Non-pigmented ciliary epithelial cell (primary cell): ENCODE measurements at places on chromosomes 16 and 17.

GRCh38 chr16:50696126-50696525 is 2.7 kb downstream of the NOD2 start:
- DNase-seq = no peak

- DNase-seq = no peak
These were observed 76.0 kb downstream of the N4BP1 start for GRCh38 chr16:48533931-48534330.

- DNase-seq = no peak
These were observed 16.4 kb downstream of the CDR2 start for GRCh38 chr16:22358000-22358399.

DNA sequence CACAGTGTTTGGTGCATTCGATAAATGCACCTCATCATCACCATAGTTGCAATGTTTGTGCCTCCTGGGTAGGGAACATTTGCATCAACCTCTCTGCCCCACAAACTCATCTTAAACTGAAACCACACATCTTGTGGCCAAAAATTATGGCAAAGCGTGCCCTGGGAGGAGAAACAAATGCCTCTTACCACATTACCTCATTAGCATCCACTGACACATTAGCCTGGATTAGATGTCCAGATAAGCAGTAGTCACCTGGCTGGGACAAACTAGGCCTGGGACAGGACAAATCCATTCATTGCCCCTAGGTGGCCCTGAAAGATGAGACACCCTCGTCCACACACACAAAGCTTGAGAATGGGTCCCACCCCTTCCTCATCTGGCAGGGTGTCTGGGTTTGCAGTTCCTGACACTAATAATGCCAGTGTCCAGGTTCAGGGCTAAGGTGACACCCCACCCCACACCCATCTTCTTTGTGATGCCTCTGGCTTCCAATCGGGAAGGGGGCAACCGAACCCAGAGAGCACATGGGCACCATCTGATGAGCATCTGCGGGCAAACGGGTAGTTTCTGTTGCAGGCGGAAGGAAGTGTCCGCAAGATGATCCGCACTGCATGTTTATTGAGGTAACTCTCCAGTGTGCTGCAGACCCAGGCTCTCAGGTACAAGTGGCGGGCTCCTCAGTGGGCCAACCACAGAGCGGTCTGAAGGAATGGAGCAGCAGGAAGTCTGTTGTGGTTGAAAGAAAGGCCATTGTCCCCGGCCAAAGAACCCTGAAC is 8.6 kb downstream of the XYLT1 start:
- no peak for DNase-seq

GRCh38 chr17:76903631-76904030 is 35.4 kb downstream of the MGAT5B start:
- no peak for DNase-seq

- DNase-seq = no peak
These were observed 11.6 kb upstream of the STRADA start for GRCh38 chr17:63753215-63753614.

DNA sequence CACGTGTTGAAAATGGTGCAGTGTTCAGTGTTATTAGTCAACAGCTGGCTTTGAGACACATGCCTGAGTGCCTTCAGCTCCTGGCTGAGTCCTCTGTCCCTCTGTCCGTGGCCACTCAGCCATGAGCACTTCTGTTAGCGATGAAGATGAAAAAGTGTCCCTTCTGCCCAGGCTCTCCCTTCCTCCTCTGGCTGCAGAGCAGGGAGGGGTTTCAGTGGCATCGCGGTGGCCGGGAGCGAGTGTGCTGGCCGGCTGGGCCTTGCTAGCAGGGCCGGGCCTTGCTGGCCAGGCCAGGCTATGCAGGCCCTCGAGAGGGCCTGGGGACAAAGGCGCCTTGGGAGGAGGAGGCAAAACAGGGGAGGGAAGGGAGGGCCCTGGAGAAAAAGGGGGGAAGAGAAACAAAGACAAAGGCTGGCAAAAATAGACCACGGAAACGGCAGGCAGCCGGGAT is 47.7 kb downstream of the CMIP start:
- DNase-seq = no peak

DNA sequence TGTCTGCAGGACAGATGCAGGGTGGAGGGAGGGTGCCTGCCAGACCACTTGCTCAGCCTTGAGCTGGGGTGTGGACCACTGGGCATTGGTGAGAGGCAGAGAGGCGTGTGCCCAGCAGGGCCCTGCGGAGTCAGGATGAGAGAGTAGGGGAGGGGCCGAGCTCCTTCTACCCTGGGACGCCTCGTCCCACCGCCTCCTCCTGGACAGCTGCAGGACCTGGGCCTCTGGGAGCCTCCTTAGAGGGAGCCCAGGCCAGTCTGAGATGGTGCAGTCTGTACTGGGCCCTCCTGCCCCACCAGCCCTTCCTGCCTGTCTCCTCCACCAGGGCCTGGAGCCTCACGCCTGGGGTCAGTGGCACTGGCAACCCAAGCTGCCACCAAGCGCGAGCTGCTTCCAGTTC is 35.9 kb upstream of the ACSF3 start:
- no peak for DNase-seq

DNA sequence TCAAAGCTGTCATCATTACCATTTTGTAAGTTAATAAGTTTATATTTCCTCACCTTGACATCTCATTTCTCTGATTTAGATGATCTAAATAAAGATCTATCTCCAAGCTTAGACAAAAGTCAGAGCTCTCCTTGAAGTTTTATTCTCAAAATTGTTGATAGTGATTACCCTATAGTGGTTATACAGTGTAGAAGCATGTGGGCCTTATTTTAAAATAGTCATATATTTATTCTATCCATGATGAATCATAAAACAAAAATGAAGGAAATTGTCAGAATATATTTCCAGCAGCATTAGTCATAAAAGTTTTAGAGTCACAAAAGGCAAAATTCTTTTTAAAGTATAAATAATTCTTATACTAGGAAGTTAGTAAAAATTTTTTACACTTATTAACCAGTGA is 49.0 kb downstream of the RHOT1 start:
- DNase-seq = no peak

DNA sequence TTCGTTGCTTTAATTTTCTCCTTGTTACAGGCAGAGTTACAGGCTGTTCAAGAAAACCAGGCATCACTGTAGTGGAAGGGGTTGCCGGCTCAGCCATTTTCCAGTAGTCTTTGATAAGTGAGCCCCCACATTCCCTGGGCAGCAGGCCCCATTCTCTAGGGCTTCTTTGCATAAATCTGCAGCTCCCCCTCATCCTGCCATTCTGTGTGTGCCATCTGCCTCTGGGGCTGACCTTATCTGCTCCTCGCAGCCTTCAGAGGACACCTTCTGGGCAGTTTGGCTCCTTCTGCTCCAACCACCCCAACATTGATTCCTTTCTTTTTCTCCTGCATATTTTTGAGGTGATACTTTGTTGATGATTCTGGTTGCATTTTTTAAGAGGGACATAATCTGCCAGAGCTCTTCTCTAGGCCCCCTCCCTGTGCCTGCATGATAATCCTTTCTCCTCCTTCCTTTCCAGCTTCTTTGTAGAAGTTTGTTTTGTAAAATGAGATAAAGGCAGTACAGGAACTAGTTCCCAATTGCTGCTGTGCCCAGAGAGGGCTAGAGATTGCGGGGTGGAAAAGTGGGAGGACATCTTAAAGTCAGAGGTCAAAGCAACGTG is 17.1 kb downstream of the RND2 start:
- no peak for DNase-seq

DNA sequence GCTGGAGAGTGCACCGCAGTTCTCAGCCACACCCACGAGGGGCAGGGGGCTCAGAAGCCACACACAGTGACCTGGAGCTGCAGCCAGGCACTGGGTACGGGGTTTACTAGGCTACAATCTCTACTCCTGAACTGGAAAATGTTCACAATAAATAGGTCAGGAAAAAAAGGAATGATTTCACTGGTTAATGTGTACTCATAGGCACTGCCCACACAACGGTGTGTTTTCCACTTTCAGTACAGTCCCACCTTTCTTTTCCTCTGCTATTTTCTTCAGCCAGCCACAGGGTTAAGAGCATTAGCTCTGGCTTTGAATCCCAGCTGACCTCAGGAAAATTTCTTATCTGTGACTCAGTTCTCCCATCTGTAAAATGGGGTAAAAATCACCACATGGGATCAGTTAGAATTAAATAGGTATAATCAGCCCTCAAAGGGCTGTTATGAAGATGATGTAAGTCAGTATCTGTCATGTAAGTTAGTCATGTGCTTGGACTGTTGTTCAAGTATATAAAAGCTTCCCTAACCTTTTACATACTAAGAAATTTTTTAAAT is 35.7 kb downstream of the ZCCHC14 start:
- no peak for DNase-seq

GRCh38 chr17:62076864-62077788 is 12.0 kb upstream of the MED13 start:
- DNase-seq = no peak

DNA sequence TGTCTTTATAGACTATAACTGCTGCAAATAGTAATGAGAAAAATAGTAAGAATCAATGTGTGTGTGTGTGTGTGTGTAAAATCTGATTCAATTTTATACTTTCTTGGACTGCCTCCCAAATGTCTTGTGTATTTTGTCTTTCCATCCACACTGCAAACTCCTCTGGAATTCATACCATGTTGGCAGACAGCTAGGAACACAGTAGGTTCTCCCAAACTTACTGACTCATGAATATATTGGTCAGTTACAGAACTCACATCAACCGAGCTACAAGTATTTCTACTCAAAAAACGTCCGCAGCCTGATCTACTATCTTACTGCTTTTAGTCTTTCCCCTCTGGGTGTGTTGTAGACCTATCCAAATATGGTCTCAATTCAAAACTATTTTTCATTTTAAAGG is 542.7 kb upstream of the PSMD7 start:
- DNase-seq = no peak

GRCh38 chr17:78715876-78716275 is 66.2 kb downstream of the CYTH1 start:
- DNase-seq = no peak

GRCh38 chr16:83992624-83993023 is 24.6 kb downstream of the NECAB2 start:
- peak; percentile 35 for DNase-seq

DNA sequence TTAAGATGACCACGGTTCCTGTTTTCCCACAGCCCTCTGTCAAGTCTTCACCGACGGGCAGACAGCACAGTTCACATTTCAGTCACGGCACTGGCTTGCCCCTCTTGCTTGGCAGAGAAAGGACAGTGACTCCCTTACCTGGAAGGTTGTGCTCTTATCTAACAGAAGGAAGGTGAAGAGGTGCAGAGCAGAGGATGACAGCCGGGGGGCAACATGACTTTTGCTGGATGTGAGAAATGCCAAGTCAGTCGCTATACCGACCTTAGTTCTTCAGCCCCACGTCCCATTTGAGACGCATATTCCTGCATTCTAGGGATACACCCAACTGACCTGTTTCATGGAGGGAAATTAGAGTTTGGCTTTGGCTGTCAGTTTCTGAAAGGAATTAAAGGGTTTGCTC is 492.3 kb downstream of the NPIPA7 start:
- no peak for DNase-seq

DNA sequence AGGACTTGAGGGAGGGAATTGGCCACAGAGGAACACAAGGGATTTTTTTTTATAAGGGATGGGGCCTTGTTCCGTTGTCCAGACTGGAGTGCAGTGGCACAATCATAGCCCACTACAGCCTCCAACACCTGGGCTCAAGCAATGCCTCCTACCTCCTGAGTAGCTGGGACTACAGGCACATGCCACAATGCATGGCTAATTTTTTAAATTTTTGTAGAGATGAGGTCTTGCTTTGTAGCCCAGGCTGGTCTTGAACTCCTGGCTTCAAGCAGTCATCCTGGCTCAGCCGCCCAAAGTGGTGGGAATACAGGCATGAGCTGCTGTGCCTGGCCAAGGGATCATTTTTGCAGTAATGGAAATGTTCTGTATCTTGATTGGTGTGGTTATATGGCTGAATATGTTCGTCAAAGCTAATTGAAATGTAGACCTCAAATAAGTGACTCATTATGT is 56.9 kb downstream of the VMP1 start:
- DNase-seq = no peak

GRCh38 chr16:86986809-86987487 is 330.2 kb downstream of the C16orf95 start:
- DNase-seq = no peak
